ENCODE measurements at places on chromosomes 4 and X. TPM values are rescaled to one million over a fixed set of nuclear protein-coding genes. Genes with fewer than 3 reads are reported as not detected.

KDR gene
- total RNA-seq = 0.10 TPM

MAOB gene
- not detected for total RNA-seq

RNF175 gene
- not detected for total RNA-seq

DMRTC1B gene
- not detected for total RNA-seq

LAGE3 gene
- 35.4 TPM for total RNA-seq

TMPRSS11B gene
- not detected for total RNA-seq

NAAA gene
- 14.2 TPM for total RNA-seq

TXK gene
- total RNA-seq = 2.5 TPM

EGF gene
- total RNA-seq = 15.6 TPM

NPNT gene
- total RNA-seq = 0.12 TPM

FMR1 gene
- 34.3 TPM for total RNA-seq

F8A2 gene
- not detected for total RNA-seq

USP17L21 gene
- not detected for total RNA-seq

MAGEA9B gene
- total RNA-seq = 0.12 TPM

TEX11 gene
- 0.12 TPM for total RNA-seq

LEF1 gene
- total RNA-seq = 0.69 TPM

BST1 gene
- total RNA-seq = 10.2 TPM

FAM114A1 gene
- total RNA-seq = 46.8 TPM

All from NCI-H460 (cell line).